ENCODE measurements at places on chromosomes 11 and 22. TPM values are rescaled to one million over a fixed set of nuclear protein-coding genes. Genes with fewer than 3 reads are reported as not detected.

- DNase-seq, result no peak
- H3K27ac ChIP-seq, result no peak overlapping the region
- no peaks in the 10 kb centered on the region for H3K4me1 ChIP-seq
These were observed 12.4 kb upstream of the TIMP3 start for GRCh38 chr22:32788904-32789624.

DNA sequence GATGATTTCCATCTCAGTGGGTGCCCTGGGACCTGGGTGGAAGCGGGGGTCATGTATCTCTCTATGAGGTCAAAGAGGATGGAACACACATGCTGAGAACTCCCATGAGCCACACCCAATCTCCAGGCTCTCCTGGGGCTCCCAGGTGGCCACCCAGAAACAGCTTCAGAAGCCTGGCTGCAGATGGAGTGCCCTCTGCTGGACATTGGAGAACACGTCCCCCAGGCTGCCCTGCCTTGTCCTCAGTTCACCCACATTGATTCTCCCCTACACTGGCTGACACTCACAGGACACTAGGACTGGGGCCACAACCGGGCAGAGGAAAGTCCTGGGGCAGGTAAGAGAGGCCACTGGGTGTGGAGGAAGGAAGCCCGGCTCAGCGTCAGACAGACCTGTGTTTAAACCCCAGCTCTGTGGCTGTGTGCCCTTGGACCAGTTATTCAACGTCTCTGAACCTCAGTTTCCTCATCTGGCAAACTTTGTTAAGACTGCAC lies 4.5 kb upstream of the NOL12 start:
- no peaks in the 10 kb centered on the region for H3K36me3 ChIP-seq
- H3K27ac ChIP-seq, result no peak overlapping the region
- no peaks in the 10 kb centered on the region for H3K27me3 ChIP-seq
- no peaks in the 10 kb centered on the region for H3K4me1 ChIP-seq

GRCh38 chr22:47036352-47036751 lies 273.9 kb downstream of the TBC1D22A start:
- H3K36me3 ChIP-seq, result no peaks in the 10 kb centered on the region
- H3K27me3 ChIP-seq, result no peaks in the 10 kb centered on the region
- H3K27ac ChIP-seq, result no peak overlapping the region

DNA sequence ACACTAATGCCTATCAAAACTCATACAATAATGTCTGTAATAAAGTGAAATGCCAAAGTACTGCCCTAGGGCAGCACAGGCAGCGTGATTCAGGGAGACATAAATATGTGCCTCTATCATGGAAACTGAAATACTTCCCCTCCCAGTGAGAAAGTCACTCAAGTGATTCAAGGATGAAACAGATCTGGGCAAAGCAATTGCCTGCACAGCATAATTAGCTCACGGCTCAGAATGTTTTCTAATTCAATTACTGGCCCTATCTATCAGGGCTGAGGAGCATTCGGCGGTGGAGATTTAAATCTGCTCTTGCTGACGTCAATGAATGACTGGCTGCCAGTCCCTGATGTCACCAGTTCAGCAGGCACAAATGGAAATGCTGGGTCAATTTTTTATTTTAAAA lies 27.7 kb upstream of the PPP2R1B start:
- DNase-seq, result no peak
- H3K4me1 ChIP-seq, result no peaks in the 10 kb centered on the region
- H3K27ac ChIP-seq, result no peak overlapping the region
- peaks cover 6% of the 10 kb centered on the region for H3K36me3 ChIP-seq

DNA sequence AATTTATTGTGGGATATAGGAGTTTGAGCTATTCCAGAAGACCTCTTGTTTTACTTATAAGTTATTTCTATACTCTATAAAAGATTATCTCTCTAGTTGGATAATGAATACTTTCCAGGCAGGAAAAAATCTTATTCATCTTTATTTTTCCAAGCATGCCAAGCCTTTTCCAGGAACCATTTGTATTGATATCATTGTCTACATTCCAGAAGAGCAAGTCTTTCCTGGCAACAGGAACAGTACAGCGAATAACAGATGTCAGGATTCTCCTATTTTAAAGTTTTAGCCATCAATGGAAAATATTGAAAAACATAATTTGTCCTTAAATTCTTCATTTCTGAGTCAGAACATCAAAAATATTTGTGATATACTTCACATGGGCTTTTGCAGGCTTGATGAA lies 5.2 kb upstream of the NXPE1 start:
- DNase-seq, result no peak
- H3K27ac ChIP-seq, result no peak overlapping the region

- H3K4me3 ChIP-seq, result no peak overlapping the region
- H3K36me3 ChIP-seq, result peaks cover 25% of the 10 kb centered on the region
- no peaks in the 10 kb centered on the region for H3K27me3 ChIP-seq
These were observed 48.2 kb downstream of the NECTIN1 start for GRCh38 chr11:119680541-119681360.

Gene OR8A1
- total RNA-seq, result not detected

Gene MS4A4A
- not detected for total RNA-seq

Gene TCF20
- total RNA-seq, result 113 TPM

All from endodermal cell (in vitro differentiated cells).